ENCODE measurements at places on chromosomes 3 and 15.

DNA sequence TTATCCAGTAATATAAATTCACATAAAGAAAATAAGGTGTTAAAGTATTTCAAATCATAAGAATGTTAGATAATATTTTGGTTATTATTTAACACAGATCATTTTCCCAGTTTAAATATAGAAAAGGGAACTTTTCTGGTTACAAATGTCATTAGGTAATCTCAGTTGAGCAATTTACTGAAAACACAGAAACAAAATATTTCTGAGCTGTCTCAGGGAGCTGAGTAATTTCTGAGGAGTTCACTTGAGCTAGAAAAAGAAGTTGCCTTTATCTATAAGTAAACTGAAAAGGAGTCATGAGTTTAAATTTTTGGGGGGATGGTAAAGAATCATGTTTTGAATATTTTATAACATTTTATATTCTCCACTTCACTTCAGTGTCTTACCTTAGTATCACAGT, 855.4 kb upstream of the ARPP21 start:
- DNase-seq: no peak

- DNase-seq: no peak
Observed at GRCh38 chr3:43616034-43616433, 5.8 kb downstream of the ANO10 start.

DNA sequence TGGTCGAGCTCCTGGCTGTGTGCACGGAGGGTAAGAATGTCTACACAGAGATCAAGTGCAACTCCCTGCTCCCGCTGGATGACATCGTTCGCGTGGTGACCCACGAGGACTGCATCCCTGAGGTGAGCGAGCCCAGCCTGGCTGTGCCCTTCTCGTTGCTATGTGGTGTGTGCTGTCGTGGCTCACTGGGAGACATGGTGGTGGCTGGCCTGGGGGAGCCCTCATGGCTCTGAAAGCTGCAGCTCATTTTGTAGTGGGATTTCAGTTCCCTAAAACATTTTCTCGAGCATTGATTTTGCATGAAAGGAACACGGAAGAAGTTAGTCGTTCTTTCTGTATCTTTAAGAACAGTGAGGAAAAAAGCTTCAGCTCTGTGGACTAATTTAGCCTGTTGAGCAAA, 200.5 kb downstream of the ITPR1 start:
- DNase-seq: no peak

- no peak for DNase-seq
Observed at GRCh38 chr3:196406811-196407470, 25.3 kb downstream of the UBXN7 start.

DNA sequence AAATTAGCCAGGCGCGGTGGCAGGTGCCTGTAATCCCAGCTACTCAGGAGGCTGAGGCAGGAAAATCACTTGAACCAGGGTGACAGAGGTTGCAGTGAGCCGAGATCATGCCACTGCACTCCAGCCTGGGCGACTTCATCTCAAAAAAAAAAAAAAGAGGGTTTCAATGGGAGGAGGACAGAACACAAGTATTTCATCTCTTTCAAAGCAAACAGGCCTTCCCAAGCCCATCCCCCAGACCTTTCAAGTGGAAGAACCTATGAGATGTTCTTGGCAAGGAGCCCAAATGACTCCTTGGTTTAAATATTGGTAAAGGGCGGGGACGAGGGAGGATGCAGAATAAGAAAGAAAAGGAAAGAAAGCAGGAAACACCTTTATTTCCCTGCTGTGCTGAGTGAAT, 62.2 kb upstream of the MCF2L2 start:
- DNase-seq: no peak

GRCh38 chr3:67509471-67510075, 144.8 kb downstream of the SUCLG2 start:
- no peak for DNase-seq

GRCh38 chr3:41681479-41681878, 280.4 kb downstream of the ULK4 start:
- no peak for DNase-seq

GRCh38 chr3:141677701-141678100, 60.4 kb upstream of the RNF7 start:
- no peak for DNase-seq

DNA sequence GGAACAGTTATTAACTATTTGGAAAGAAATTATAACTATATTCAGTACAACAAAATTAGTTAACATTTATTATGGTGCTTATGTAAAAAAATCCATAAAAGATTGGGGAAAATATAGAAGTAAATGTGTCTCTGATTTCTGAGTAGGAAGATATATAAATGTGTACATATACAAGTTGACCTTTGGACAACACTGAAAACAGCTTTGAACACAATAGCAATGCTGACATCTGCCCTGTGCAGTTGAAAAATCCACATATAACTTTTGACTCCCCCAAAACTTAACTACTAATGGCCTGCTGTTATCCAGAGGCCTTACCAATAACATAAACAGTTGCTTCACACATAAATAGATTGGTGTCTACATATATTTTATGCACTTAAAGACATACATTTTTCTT, 12.3 kb downstream of the TIMMDC1 start:
- no peak for DNase-seq

GRCh38 chr3:184290331-184290730, 8.7 kb upstream of the PSMD2 start:
- no peak for DNase-seq

- no peak for DNase-seq
Observed at GRCh38 chr3:139332092-139332491, 11.7 kb upstream of the MRPS22 start.

DNA sequence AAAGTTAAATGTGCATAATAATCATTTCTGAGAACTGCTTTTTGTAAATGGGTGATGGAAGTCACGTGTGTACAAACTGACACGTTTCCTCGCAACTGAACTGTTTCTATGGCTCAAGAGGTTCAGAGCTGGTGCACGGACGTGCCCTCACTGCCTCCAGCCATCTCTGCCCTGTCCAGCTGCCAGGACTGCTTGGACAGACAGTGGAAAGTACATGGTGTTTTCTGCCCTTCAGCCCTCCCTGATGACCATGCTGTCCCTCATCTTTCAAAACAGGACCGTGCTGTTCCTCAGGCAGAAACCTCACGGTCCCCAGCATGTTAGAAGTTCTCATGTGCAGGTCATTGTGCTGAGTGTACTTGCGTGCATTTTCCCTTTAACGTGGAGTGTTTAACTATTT, 38.7 kb downstream of the GJD2 start:
- no peak for DNase-seq

DNA sequence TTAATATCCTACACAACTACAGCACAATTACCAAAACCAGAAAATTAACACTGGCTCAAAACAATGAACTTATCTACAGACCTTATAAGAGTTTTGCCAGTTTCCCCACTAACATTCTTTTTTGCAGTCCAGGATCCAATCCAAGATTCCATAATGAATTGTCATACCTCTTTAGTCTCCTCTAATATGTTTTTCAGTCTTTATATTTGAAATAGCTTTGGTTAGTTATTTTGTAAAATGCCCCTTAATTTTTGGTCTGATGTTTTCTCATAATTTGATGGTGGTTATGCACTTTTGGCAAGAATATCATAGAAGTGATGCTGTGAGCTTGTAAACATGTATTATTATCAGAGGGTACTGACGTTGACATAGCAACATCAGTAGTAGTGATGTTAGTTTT, 124.3 kb downstream of the ISL2 start:
- no peak for DNase-seq

- no peak for DNase-seq
Observed at GRCh38 chr3:37867144-37867543, 5.5 kb downstream of the CTDSPL start.

DNA sequence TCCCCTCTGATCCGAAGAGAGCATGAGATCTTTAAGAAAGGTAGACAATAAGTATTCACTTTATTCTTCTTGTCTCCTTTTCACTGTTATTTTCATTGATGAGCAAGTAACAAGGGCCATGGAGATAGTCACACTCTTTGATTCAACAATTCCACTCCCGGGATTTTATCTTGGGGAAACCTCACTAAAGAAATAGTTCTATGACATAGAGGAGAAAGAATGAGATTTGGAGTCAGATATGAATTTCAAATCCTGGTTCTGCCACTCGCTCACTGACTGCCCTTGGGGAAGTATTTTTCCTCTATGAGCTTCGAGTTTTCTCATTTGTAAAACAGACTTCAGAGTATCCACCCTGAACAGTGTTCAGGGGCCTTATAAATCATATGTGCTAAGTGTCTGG, 514.6 kb downstream of the NLGN1 start:
- DNase-seq: no peak

DNA sequence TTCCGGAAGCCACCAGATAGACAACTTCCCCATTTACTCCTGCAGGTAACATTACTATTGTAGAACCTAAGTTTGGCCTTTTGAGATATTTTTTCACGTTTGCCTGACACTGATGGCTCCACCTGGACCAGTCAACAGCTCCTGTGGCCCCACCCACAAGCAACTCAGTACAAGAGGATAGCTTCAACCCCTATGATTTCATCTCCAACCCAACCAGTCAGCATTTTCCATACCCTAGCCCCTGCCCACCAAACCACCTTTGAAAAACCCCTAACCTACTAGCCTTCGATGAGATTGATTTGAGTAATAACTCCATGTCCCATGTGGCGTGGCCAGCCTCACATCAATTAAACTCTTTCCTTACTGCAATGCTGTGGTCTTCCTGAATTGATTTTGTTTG, 950 bp upstream of the EHHADH start:
- DNase-seq: no peak

DNA sequence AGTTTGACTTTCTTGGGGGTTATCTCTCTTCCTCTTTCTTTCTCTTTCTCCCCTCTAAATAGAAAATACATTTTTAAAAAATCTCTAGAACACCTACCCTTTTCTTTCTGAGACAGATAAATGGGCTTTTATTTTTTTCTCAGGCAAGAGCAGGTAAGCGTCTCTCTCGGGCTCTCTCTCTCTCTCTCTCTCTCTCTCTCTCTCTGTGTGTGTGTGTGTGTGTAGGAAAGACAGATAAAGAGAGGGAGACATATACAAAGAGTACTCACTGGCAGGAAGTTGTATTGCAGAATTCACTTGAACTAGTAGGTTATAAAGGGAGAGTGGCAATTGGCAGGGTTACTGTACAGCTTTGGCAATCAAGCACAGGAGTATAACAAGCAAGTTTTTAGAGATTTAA, 118.1 kb upstream of the LSAMP start:
- DNase-seq: no peak

- DNase-seq: no peak
Observed at GRCh38 chr3:47573190-47574172, 5.2 kb downstream of the CSPG5 start.

- no peak for DNase-seq
Observed at GRCh38 chr15:101675015-101675414, 22.8 kb upstream of the TM2D3 start.

DNA sequence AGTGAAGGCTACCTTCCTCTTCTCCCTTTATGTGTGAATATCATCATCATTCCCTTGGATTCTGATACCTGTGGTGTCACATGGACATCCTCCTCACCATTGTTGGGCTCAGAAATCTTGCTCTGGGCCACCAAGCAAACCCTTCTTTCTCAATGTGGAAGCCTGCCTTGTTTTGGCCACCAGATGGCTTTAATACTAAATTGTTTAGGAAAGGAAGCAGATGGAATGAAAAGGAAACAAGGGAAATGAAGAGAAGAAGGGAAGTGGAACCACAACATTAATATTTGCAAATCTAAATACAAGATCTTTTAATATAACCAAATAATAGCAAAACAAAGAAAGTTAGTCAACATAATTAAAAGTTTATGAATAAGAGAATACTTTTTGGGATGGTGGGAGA, 14.0 kb downstream of the FAM227B start:
- no peak for DNase-seq

- no peak for DNase-seq
Observed at GRCh38 chr3:194078045-194078821, 57.7 kb upstream of the HES1 start.

- DNase-seq: no peak
Observed at GRCh38 chr3:129599607-129600006, 6.9 kb downstream of the PLXND1 start.

DNA sequence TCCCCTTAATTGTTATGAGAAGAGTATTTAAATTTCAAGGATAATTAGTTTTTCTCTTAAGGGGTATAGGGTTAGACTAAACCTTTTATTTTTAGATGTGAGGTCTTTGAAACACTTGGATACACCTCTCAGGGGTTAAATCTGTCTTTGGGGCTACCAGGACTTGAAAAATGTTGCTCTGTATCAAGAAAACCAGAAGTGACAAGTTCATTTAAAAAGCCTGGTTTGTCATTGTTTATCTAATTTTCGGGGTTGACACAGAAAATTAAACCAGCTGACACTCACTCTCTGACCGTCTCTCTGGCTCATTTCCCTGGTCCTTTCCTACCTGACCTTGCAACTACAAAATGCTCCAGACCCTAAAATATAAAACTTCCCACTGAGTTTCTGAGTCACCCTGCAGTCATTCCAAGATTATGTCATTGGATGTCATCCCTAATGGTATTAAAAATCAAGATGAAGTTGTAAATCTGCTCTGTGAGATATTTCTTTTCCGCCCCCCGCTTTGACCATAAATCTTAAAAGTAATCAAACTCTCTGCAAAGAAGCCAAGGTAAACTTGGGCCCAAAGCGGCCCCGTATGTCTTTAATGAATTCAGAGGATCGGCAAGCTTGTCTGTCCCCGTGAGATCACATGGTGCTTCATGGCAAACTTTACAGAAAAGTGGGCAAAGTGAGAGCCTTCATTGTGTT, 32.9 kb upstream of the SKOR1 start:
- no peak for DNase-seq

All from stimulated activated CD4-positive, alpha-beta T cell treated with anti-CD3 and anti-CD28 coated beads, Interleukin-12 subunit alpha, Interleukin-12 subunit beta, amount 100 ng/mL, for 4 hours (primary cell).